ENCODE measurements at places on chromosomes 3 and 15.

GRCh38 chr15:90210593-90210992 lies 9.5 kb downstream of the SEMA4B start:
- H3K27me3 ChIP-seq, result no peaks in the 10 kb centered on the region
- DNase-seq, result no peak
- peaks cover 22% of the 10 kb centered on the region for H3K4me1 ChIP-seq
- no peak overlapping the region for H3K27ac ChIP-seq
- no peaks in the 10 kb centered on the region for H3K36me3 ChIP-seq
- H3K4me3 ChIP-seq, result no peak overlapping the region

- H3K27ac ChIP-seq, result no peak overlapping the region
- no peaks in the 10 kb centered on the region for H3K36me3 ChIP-seq
- H3K27me3 ChIP-seq, result no peaks in the 10 kb centered on the region
- H3K4me3 ChIP-seq, result no peak overlapping the region
These were observed 12.3 kb upstream of the CSK start for GRCh38 chr15:74769463-74770025.

DNA sequence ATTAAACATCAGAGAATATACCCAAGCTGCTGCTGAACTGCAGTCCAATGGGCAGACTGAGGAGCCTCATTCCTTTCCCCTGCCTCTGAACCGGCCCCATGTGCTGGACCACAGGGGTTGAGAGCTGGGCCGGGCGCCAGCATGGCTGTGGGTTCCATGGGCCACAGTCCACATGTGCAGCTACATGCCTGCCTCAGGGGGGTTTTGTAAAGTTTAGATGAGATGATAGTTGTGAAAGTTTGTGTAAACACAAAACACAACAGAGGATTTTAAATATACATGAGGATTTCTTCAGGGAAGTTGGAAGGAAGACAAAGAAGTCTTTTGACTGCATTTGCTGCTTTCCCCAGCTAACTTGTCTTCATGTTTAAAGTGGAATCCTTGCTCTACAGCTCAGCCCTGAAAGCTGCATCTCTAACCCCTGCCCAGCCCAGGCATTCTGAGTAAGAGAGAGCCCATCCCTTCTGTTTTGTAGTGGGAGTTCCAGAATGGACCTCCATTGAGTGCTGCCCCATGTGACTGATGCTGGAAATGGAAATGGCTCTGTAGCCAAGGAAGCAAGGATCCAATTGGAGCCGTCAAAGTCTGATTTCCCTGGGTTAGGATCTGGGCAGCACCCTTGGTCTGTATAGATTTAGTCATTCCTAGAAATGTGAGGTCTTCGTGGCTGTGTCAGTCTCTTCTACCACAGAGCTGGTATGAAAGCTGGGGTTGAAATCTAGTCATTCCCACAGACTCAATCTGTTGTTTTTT lies 17.5 kb downstream of the SLC12A8 start:
- no peaks in the 10 kb centered on the region for H3K27me3 ChIP-seq
- H3K27ac ChIP-seq, result no peak overlapping the region
- DNase-seq, result no peak

DNA sequence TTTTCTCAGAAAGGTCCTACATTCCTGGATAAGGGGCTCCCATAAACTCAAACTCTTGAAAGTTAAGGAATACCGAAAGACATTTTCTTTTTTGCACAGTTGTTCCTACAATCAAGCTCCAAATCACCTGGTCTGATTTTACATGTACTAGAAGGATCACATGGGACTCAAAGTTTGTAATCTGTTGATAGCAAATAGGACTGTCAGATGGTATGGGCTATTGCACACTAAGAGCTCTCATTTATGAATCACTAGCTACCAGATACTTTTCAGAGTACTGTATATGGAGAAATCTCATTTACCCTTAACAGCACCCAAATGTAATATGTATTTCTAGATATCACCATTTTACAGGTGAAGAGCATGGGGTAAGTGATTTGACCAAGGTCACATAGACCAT lies 49.5 kb upstream of the CMSS1 start:
- H3K27me3 ChIP-seq, result no peaks in the 10 kb centered on the region
- no peak for DNase-seq
- no peaks in the 10 kb centered on the region for H3K4me1 ChIP-seq
- no peak overlapping the region for H3K27ac ChIP-seq
- no peak overlapping the region for H3K4me3 ChIP-seq

DNA sequence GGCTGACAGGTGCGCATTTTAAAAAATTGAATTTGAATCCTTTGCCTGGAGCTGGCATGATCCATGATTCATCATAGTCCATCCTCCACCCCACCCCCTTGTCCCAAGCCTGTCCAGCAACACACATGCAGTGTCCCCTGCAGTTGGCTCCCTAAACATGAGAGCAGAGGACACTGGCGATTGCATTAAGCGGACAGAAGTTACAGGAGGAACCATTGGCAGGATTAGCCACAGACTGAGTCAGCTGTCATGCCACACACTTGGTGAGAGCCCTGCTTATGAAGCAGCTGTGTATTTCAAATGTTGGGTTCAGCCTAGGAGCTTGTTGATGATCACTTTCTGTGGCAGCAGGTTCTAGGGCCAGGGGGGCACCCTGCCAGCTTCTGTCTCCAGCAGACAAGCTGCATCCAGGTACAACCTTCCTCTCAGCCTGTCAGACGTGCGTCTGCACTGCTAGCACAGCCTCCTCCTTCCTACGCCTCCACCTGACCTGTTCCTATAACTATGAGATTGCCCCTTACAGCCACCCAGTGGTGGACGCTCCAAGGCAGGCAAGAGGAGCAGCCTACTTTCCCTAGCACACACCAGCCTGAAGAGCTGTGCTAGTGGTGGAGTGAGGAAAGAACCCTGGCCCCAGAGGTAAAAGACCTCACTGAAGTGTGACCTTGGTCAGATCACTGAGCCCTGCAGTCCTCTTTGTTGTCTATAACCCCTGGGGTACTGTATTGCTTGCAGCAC lies 121.9 kb downstream of the SLCO3A1 start:
- H3K27me3 ChIP-seq, result no peaks in the 10 kb centered on the region
- no peaks in the 10 kb centered on the region for H3K4me1 ChIP-seq
- no peaks in the 10 kb centered on the region for H3K36me3 ChIP-seq
- DNase-seq, result no peak
- no peak overlapping the region for H3K27ac ChIP-seq

- no peak overlapping the region for H3K27ac ChIP-seq
- no peaks in the 10 kb centered on the region for H3K4me1 ChIP-seq
- no peaks in the 10 kb centered on the region for H3K36me3 ChIP-seq
These were observed 51.9 kb upstream of the TMEM115 start for GRCh38 chr3:50411229-50411628.

DNA sequence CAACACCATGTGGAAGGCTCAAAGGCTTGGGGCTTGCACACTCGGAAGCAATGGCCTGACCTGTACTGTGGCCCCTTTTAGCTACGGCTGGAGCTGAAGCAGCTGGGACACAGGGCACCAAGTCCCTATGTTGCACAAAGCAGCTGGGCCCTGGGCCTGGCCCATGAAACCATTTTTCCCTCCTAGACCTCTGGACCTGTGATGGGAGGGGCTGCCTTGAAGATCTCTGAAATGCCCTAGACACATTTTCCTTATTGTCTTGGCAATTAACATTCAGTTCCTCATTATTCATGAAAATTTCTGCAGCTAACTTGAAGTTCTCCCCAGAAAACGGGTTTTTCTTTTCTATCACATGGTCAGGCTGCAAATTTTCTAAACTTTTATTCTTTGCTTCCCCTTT lies 85.6 kb upstream of the ALDH1A3 start:
- DNase-seq, result no peak
- no peaks in the 10 kb centered on the region for H3K36me3 ChIP-seq
- no peak overlapping the region for H3K27ac ChIP-seq
- no peak overlapping the region for H3K4me3 ChIP-seq

GRCh38 chr15:70955151-70955550 lies 62.5 kb downstream of the LRRC49 start:
- H3K27ac ChIP-seq, result no peak overlapping the region
- no peaks in the 10 kb centered on the region for H3K4me1 ChIP-seq
- H3K27me3 ChIP-seq, result peaks cover 7% of the 10 kb centered on the region
- H3K4me3 ChIP-seq, result no peak overlapping the region
- DNase-seq, result no peak
